Activated CD8-positive, alpha-beta T cell treated with anti-CD3 and anti-CD28 coated beads, Interleukin-2, amount 10 ng/mL, durations not matched to agents 7 days and 5 days (primary cell): ENCODE measurements at places on chromosomes 13 and 19. TPM values are rescaled to one million over a fixed set of nuclear protein-coding genes. Genes with fewer than 3 reads are reported as not detected.

GRCh38 chr19:16912780-16913179, 24.0 kb downstream of the F2RL3 start:
- H3K27me3 ChIP-seq: no peaks in the 10 kb centered on the region
- H3K27ac ChIP-seq: no peak overlapping the region
- peaks cover 4% of the 10 kb centered on the region for H3K36me3 ChIP-seq
- H3K4me1 ChIP-seq: no peaks in the 10 kb centered on the region
- H3K4me3 ChIP-seq: no peak overlapping the region

GRCh38 chr19:44807652-44808462, 1.0 kb upstream of the BCAM start:
- H3K27ac ChIP-seq: no peak overlapping the region
- no peaks in the 10 kb centered on the region for H3K36me3 ChIP-seq
- H3K4me3 ChIP-seq: no peak overlapping the region
- H3K27me3 ChIP-seq: peaks cover 4% of the 10 kb centered on the region

GRCh38 chr19:15297416-15298224, 34.7 kb downstream of the BRD4 start:
- H3K36me3 ChIP-seq: peaks cover 16% of the 10 kb centered on the region
- DNase-seq: peak; percentile 40
- H3K27me3 ChIP-seq: no peaks in the 10 kb centered on the region
- H3K4me1 ChIP-seq: peaks cover 82% of the 10 kb centered on the region

DNA sequence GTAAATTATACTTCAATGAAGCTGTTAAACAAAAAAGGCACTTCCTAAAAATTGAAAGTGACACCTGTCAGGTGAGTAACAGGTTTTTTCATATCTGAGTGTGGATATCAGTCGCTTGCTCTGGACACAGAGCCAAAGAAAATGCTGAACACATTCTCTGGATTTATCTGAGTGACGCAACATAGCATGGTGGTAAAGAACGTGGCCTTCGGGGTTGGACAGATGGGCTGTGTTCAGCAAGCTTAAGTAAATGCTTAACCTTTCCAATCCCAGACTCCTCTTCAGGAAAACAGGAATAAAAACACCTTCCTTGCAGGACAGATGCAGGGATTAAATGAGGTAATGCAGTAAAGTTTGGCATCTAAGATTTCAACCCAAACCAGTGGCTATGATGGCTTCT, 132.0 kb downstream of the FOXO1 start:
- H3K27me3 ChIP-seq: no peaks in the 10 kb centered on the region
- peak; percentile 2 for DNase-seq
- peaks cover 23% of the 10 kb centered on the region for H3K4me1 ChIP-seq
- no peak overlapping the region for H3K27ac ChIP-seq
- no peak overlapping the region for H3K4me3 ChIP-seq

C19orf85 gene
- not detected for total RNA-seq

S1PR5 gene
- total RNA-seq: 0.89 TPM

DNA sequence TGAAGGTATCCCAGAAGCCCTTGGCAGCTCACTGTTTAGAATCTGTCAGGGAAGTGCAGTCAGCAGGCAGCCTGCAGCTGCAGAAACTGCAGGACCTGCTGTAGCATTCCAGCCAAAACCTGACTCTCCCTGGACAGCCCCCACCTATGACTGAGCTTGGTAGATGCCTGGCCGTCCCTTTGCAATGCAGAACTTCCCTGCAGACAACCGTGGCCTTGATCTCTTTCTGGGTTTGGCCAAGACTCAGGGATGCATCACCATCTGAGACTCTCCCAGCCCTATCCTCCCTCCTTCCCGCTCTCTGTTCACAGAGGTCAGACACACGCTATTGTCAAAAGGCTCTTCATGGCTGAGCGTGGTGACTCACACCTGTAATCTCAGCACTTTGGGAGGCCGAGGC, 99.4 kb downstream of the ZNF557 start:
- no peak overlapping the region for H3K27ac ChIP-seq
- peaks cover 1% of the 10 kb centered on the region for H3K27me3 ChIP-seq
- DNase-seq: no peak
- H3K4me1 ChIP-seq: no peaks in the 10 kb centered on the region
- no peak overlapping the region for H3K4me3 ChIP-seq

GNA15 gene
- 23.8 TPM for total RNA-seq

FBXW9 gene
- 6.0 TPM for total RNA-seq

DNA sequence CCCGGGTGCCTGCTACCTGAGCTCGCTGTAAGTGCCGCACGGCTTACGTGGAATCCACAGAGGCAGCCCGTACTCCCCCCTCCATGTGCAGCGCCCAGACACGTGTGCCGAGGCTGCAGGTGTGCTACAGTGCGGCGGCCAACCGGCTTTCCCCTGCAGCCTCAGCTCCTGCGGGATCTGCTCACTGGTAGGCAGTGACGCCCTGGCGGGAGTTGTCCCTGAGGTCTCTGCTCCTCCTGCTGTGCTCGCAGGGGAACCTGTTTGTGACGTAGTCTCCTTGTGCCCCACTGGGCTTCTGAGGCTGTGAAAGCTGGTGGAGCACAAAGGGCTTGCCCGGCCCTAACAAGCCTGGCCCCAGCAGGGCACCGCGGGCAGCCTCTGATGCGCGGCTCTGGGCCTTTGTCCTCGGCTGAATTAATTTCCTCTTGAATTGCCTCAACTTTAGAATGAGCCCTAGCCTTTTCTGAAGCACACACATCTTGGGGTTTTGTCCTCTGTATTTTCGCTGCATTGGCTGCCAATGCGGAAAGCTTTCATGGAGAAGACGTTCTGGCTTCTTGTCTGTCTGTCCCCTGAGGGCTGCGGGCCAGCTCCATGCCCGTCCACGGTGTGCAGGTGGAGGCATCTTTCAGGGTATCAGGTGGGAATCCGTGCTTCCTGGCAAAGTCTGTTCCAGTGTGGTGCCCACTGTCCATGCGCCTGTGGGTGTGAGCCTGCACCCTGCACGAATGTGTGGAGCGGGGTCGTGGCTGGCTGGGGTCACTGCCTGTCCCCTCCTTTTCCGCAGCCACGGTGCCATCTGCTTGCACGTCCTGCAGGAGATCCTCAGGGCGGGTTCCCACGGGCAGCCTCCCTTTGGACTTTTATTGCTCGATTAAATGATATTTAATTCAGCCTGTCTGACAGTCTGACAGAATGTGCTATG, 77.3 kb upstream of the MCF2L start:
- no peak for DNase-seq
- H3K27ac ChIP-seq: no peak overlapping the region
- peaks cover 10% of the 10 kb centered on the region for H3K4me1 ChIP-seq
- H3K4me3 ChIP-seq: no peak overlapping the region
- peaks cover 11% of the 10 kb centered on the region for H3K27me3 ChIP-seq

DNA sequence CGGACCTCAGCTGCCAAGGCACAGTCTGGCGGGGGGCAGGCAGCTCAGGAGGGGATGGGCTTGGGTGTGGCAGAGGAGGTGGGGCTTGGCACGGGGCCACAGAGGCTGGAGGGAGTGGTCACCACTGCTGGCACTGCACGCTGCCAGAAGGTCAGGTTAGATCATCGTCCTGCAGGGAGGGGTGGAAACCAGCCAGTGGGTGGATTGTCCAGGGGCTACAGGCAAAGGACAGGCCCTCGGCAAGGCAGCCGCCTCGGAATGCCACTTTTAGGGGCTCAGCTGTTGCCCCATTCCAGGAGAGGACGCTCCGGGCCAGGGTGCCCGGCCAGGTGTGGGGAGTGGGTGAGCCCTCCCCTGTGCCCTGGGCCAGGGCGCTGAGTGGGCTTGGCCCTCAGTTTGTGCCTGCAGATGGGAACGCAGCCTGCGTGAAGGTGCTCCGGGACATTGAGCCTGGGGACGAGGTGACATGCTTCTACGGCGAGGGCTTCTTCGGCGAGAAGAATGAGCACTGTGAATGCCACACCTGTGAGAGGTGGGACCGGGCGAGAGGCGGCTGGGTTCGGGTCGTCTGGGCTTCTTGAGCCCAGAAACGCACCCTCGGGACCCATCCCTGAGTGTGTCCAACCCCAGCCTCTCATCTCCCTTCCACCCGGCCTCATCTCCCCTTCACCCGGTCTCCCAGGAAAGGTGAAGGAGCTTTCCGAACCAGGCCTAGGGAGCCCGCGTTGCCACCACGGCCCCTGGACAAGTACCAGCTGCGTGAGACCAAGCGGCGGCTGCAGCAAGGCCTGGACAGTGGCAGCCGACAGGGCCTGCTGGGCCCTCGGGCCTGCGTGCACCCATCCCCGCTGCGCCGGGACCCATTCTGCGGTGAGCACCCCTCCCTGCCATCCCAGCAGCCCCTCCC, 6.4 kb downstream of the KMT5C start:
- peaks cover 13% of the 10 kb centered on the region for H3K4me1 ChIP-seq
- no peak overlapping the region for H3K27ac ChIP-seq
- peaks cover 2% of the 10 kb centered on the region for H3K27me3 ChIP-seq
- H3K4me3 ChIP-seq: no peak overlapping the region
- DNase-seq: no peak

SMIM44 gene
- not detected for total RNA-seq

- H3K27me3 ChIP-seq: no peaks in the 10 kb centered on the region
- peak overlapping the region; percentile 81 for H3K27ac ChIP-seq
- H3K4me1 ChIP-seq: peaks cover 40% of the 10 kb centered on the region
- DNase-seq: peak; percentile 92
Measured at GRCh38 chr19:2273356-2274184, 8.4 kb downstream of the PEAK3 start.

DNA sequence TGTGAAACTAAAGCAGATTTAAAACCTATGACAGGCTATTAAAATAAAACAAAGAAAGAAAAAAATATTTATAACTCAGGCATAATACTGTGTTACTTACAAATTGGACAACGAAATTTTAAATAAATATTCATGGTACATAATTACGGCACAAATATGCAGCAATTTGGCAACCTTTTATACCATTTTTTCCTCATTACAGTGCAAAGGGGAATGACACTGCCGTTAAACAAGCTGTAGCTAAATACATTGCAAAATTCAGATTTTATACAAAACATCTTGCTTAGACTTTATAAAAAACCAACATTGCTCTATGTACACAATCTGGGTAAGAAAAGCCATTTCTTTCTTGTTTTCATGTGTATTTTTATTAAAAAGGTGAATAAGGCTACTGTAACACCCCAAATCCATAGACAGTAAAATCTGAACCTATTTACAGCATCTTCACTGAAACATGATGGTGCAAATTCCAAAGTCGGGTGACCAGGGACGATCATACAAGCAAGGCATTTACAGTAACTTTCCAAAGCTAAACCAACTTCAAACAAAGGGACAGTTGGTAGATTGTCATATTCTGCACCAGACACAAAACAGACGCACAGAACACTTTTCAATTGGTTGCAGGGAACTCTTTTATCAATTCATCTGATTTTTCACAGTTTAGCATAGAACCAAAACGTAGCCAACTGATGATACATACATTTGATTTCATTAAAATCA, 45.5 kb downstream of the EFNB2 start:
- no peak for DNase-seq
- no peak overlapping the region for H3K4me3 ChIP-seq
- no peaks in the 10 kb centered on the region for H3K36me3 ChIP-seq

GRCh38 chr19:23957660-23958281, 43.1 kb downstream of the ZNF726 start:
- no peak overlapping the region for H3K27ac ChIP-seq
- H3K36me3 ChIP-seq: no peaks in the 10 kb centered on the region
- no peak overlapping the region for H3K4me3 ChIP-seq

DNA sequence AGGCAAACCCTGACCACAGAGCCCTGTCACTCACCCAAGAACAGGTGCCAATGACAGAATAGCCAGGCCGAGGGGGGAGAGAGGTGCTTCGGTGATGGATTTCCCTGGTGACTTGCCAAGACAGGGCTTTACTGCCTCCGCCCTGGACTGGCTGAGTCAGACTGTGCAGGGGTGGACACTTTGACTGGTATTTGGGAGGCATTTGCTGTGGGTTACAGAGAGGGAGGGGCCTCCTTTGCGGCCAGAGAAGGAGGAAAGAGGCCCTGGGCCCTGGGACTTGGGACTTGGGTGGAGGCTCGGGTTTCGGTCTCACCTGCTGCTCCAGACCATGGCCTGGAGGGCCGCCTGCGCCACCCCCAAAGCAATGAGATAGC, 4.6 kb upstream of the EPS8L1 start:
- no peaks in the 10 kb centered on the region for H3K36me3 ChIP-seq
- peaks cover 9% of the 10 kb centered on the region for H3K4me1 ChIP-seq
- H3K27ac ChIP-seq: no peak overlapping the region
- peaks cover 53% of the 10 kb centered on the region for H3K27me3 ChIP-seq
- no peak overlapping the region for H3K4me3 ChIP-seq

GRCh38 chr19:38134540-38135149, 89.4 kb downstream of the DPF1 start:
- peak; percentile 51 for DNase-seq
- H3K4me3 ChIP-seq: no peak overlapping the region
- H3K27ac ChIP-seq: no peak overlapping the region
- H3K36me3 ChIP-seq: no peaks in the 10 kb centered on the region

MAMSTR gene
- total RNA-seq: 0.79 TPM

LRRC4B gene
- total RNA-seq: not detected

DNA sequence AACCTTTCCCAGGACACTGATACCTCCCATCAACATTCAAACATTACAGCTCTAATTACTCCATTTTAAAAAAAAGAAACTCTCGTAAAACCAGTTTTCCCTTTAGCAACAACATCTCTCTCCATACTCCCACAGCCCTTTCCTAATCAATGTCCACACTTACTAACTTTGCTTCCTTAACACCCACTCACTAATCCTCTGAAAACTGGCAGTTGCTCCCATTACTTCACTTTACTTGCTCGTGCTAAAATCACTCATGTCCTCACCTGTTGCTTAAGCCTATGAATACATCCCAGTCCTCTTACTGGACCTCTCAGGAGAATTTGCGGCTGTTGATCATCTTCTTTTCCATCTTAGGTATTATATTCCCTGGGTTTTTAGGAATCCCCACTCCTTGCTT, 44.8 kb downstream of the RBM26 start:
- peaks cover 62% of the 10 kb centered on the region for H3K36me3 ChIP-seq
- peaks cover 4% of the 10 kb centered on the region for H3K4me1 ChIP-seq
- H3K4me3 ChIP-seq: no peak overlapping the region
- no peak for DNase-seq
- no peaks in the 10 kb centered on the region for H3K27me3 ChIP-seq
- H3K27ac ChIP-seq: no peak overlapping the region

ZNF813 gene
- total RNA-seq: 5.0 TPM

FFAR3 gene
- total RNA-seq: not detected

F10 gene
- total RNA-seq: not detected

- no peaks in the 10 kb centered on the region for H3K36me3 ChIP-seq
- H3K4me1 ChIP-seq: no peaks in the 10 kb centered on the region
- no peaks in the 10 kb centered on the region for H3K27me3 ChIP-seq
- H3K4me3 ChIP-seq: no peak overlapping the region
- no peak for DNase-seq
Measured at GRCh38 chr19:28963486-28964250, 249.3 kb downstream of the UQCRFS1 start.

- H3K4me3 ChIP-seq: no peak overlapping the region
- no peak for DNase-seq
- no peaks in the 10 kb centered on the region for H3K36me3 ChIP-seq
- peaks cover 21% of the 10 kb centered on the region for H3K4me1 ChIP-seq
Measured at GRCh38 chr19:45663800-45664199, 4.2 kb upstream of the GIPR start.
